ENCODE measurements at places on chromosomes 6 and 20. TPM values are rescaled to one million over a fixed set of nuclear protein-coding genes. Genes with fewer than 3 reads are reported as not detected.

Gene MRPS18A
- 22.6 TPM for total RNA-seq

Gene CRIP3
- not detected for total RNA-seq

Gene RGS17
- 7.8 TPM for total RNA-seq

Gene NOX3
- not detected for total RNA-seq

Gene HTR1B
- under 0.01 TPM for total RNA-seq

Gene GHRH
- not detected for total RNA-seq

Gene CTCFL
- not detected for total RNA-seq

DNA sequence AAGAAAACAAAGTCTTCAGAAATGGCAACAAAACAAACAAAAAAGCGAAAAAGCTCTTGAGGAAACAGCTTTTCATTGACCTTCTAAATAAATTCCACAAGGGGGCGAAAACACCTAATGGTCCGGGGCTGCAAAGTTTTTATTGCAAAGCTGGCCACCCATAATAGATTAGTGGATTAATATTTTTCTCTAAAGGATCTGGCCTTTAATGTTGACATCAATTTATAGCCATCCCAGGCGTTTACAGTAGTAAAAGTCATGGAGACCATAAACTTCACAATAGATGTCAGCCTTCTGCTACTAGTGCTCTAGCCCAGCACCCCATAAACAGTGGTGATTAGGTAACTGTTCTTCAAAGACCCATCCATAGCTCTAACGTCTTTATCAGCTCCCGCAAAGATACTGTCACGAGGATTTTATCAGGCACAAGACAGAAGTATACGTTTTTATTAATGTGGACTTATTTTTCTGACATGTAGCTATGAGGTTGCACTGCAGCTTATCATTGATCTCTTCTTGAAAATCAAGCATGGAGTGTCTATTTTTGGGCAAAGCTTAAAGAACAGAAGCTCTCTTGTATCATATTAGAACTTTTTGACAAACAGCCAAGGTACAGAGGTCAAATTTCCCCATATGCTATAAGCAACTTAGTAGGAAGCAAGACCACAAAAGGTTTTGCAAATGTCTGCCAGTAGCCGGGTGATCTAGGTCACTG is 4.7 kb downstream of the CITED2 start:
- peak; percentile 83 for DNase-seq

DNA sequence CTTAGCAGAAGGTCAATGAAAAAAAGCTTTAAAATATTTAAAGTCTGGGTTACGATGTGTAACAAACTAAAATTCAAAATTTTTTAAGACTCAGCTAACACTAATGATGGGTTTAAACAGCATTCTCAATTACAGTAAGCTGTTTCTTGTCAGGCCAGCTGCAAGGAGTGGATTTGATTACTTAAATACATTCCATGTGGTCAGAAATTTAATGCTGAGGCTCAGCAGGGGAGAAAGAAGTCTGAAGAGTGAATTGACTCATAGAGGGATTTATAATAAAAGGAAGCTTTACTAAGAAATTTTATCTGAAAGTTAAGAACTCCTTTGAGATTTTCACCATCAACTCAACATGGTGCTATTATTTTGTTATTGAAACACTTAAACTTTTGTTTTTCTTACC is 398.6 kb downstream of the KHDRBS2 start:
- no peak for DNase-seq

GRCh38 chr6:41659935-41660334 is 21.7 kb downstream of the MDFI start:
- DNase-seq, result no peak

DNA sequence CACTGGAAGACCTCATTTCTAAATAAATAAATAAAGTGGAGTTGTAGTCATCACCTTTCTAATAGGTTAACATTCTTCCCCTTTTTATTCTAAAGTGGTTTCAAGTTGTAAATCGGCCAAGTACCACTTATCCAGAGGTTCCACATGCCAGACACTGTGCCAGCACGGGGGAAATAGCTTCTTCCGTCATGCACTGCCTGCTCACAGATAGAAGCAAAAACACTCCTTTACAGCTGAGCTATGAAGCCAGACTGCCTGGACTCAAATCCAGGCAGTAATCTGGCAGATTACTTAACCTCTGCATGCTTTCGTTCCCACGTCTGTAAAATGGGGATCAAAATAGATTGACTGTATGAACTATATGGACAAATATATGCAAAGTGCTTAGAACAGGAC is 17.2 kb upstream of the SCML4 start:
- no peak for DNase-seq

GRCh38 chr6:10793695-10794094 is 44.6 kb downstream of the MAK start:
- no peak for DNase-seq

GRCh38 chr20:58913079-58913478 is 60.6 kb downstream of the GNAS start:
- DNase-seq, result no peak

- no peak for DNase-seq
Measured at GRCh38 chr6:56520218-56520617, 122.5 kb downstream of the DST start.

- no peak for DNase-seq
Measured at GRCh38 chr6:45681860-45682511, 304.3 kb upstream of the SUPT3H start.

DNA sequence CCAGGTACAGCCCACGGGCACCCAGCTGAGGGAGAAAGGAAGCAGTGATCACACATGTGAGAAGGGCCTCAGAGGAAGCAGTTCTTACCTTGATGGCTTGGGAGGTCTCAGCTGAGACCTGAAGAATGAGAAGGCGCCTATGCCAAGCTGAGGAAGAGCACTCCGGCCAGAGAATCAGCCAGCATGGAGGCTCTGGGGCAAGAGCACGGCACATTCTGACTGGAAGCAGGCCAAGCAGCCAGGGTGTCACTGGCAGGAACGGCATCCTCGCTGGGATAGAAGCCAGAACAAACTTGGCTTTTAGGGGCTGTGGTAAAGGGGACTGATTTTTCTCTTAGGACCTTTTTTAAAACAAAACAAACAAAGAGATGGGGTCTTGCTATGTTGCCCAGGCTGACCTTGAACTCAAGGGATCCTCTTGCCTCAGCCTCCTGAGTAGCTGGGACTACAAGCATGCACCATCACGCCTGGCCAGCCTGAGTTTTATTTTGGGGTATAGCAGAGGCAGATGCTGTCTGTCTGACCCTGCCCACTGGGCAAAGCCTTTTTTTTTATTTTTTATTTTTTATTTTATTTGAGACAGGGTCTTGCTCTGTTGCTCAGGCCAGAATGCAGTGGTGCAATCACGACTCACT is 17.6 kb downstream of the GHRH start:
- peak; percentile 17 for DNase-seq

DNA sequence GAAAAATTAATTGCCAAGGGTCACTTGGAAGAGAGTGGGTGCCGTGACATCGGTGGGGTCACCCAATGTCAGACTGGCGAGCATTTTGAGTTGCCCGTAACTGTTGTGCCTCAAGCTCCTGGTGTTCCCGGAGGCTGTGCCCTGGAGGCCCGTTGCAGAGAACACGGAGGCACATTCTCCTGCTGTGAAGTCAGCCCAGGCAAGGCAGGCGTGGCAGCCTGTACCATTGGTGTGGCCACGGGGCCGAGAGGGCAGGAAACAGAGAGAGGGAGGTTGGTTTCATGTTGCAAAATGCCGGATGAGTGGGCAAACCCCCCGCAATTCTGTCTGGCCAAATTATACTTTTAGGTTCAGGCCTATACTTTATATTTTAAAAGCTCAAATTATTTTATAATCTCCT is 81.2 kb downstream of the THBS2 start:
- DNase-seq, result peak; percentile 93

- DNase-seq, result no peak
Measured at GRCh38 chr20:9300534-9300933, 213.9 kb upstream of the LAMP5 start.

DNA sequence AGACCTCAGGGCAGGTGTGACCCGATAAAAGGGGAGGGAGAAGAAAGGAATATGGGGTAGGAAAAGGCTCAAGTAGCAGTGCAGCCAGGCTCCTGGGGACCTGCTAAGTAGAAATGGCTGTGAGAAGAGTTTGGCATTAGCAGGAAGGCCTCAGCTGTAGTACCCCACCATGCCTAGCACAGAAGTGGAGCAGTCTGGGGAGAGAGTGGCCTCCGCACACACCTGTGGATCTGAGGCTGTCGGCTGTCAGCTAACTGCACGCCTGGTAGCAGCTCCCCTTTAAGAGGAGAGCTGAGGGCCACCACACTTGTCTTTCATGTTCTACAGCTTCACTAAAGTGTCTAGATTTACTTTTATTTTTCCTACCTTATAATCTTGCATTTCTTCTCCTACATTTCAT is 24.6 kb downstream of the PDE7B start:
- no peak for DNase-seq

GRCh38 chr6:104022126-104022525 is 837.6 kb downstream of the HACE1 start:
- DNase-seq, result no peak

GRCh38 chr20:53495398-53496092 is 98.1 kb downstream of the ZNF217 start:
- DNase-seq, result no peak

DNA sequence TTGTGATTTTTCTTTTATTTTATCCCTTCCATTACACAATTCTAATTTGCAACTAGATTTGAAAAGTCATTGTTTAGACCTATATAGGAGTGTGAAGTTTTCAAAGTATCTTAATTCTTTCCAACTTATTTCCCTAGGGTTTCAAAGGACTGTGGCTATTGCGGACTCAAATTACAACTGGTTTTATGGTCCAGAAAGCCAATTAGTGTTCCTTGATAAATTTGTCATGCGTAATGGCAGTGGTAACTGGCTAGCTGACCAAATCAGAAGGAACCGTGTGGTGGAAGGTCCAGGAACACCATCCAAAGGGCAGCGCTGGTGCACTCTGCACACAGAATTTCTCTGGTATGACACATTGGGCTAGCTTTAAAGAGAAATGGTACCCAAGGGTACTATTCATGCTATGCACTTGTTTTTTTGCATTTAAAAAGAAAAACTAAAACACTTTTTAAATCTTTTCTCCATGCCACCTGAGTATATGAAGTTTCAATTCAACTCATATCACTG is 27.9 kb upstream of the CALHM6 start:
- DNase-seq, result no peak

GRCh38 chr6:109458774-109459531 is 3.4 kb upstream of the MICAL1 start:
- no peak for DNase-seq

DNA sequence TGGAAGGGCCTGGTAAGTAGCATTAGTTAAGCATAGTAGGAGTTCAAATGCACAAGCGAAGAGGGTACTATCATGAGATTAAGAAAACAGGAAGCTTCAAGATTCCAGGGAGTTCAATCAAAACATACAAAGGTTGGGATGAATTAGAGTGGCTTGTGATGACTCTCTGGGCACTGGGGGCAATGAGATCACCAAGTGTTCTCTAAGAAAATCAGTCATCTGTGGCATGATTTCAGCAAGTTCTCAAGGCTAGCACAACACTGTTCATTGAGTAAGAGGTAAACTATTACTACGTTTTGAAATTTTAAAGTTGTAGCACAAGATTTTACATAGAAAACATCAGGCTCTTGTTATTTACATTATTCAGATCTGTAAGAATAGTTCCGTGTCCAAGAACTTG is 139.7 kb upstream of the FLRT3 start:
- DNase-seq, result peak; percentile 55

DNA sequence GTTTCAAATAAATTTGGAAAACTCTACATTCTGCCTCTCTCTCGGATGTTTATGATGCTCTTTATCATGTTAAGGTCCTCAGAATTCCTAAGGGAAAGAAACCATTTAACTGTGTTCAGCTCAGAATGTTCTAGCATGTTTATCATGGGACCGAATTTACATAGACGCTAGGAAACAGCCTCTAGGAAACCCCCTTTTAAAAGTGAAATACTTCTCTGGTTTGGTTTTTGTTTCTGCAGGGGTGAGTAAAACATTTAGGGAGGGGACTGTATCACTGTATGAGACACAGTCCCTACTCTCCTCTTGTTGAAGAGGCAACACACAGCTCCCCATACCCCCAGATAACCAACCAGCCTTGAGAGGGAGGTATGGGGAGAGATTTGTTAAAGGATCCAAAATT is 267.6 kb upstream of the SUPT3H start:
- no peak for DNase-seq

GRCh38 chr20:9759392-9759791 is 79.5 kb downstream of the PAK5 start:
- DNase-seq, result no peak

DNA sequence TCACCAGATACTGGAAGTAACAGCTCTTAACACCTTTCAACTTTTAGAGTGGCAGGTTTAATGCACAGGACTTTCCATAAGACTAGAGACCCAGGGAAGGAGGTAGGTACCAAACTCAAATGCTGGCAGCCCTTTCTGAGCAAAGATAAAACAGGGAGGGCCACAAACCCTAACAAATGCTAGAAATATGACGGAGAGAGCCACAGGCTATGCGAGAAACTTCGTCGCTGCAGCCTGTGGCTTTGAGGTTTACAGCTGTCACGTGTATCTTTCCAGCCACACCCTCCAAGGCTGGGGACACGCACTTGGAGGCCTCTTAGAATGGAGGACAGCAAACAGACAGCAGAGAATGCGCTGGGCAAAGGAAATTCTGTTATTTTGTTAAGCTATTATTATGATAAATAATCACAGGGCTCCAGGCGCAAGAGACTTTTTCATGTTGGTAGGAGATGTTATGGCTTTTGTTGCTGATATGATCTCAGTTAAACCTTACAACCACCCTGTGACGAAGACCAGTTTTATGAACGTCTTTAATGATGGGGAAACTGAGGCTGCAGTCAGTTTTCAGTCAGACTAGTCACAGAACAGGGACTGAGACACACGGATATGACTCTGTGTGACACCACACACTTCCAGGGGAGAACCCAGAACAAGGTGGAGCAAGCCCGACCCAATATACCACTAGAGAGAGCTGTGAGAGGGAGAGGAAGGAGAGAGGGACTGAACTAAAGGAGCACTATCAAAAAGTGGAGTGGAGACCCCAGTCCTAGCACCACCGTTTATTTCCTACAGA is 2.0 kb downstream of the TRAM2 start:
- peak; percentile 47 for DNase-seq

DNA sequence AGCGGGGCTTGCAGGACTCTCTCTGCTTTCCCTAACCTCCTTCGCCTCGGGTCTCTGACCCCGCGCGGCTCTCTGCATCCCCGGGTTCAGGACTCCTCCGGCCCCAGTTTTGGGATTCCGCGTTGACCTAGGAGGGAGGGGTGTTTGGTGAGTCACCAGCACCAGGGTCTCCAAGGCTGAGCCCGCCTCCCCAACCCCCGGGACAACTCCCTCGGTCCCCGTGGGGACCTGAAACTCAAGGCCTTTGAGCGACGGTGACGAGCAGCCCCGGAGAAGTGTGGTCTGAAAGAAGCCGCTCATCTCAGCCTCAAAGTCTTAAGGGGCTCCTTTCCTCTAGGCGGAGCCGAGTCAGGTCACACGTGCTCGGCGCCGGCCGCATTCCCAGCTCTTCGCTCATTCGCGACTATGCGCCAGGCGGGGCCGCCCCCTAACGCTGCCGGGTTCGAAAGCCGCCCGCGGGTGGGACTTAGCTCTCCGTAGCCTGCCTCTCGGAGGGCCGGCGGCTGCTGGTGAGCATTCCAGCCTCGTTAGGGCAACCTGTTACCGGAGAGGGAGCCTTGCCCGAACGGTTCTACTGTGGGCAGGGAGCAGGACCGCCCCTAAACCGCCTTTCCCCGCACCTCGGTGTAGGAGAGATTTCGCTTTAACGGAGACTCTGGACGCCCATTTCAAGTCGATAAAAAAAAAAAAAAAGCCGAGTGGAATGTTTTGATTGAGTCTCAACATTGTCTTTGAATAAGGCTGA is 3.0 kb upstream of the PRDM13 start:
- DNase-seq, result no peak
